ENCODE measurements at places on chromosomes 4 and X.

DNA sequence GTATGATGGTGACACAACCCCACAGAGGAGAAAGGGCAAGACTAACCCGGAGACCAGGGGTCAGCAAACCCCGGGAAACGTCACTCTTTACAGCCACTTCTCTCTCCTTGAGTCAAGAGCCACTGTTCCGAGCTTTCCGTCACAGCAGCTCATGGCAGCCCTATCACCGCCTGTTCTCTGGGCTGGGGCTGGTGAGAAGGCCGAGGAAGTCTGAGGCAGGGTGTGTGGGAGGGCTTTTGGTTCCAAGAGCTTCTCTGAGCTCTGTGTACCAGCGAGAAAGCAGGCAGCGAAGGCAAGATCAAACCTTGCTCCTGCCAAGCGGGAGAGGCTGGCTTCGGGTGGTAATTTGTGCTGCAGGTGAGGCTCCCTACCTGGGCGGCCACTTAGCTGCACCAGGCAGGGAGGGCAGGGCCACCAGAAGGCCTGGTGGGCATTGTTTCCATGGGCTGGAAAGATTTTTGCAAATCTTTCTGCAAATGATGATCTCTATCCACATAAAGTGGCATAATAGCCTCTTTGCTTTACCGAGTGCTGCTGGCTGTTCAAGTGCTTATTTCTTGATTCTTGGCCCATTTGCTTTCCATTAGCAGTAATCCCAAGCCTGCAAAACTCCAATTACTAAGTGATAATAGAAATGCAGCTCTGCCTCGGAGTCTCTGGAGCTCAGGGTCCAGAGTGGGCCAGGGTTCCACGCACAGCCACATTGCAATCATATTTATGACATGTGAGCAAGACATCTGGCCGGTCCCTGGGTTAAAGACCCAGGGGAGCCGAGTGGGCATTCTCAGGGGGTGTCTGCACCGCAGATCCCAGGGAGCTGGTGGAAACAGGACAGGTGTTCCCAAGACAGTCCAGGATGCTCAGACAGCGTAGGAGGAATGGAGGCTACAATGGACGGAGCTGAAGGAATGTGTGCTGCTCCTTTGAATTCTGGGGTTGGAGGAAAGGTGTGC, 41.5 kb downstream of the DCTD start:
- DNase-seq = no peak

DNA sequence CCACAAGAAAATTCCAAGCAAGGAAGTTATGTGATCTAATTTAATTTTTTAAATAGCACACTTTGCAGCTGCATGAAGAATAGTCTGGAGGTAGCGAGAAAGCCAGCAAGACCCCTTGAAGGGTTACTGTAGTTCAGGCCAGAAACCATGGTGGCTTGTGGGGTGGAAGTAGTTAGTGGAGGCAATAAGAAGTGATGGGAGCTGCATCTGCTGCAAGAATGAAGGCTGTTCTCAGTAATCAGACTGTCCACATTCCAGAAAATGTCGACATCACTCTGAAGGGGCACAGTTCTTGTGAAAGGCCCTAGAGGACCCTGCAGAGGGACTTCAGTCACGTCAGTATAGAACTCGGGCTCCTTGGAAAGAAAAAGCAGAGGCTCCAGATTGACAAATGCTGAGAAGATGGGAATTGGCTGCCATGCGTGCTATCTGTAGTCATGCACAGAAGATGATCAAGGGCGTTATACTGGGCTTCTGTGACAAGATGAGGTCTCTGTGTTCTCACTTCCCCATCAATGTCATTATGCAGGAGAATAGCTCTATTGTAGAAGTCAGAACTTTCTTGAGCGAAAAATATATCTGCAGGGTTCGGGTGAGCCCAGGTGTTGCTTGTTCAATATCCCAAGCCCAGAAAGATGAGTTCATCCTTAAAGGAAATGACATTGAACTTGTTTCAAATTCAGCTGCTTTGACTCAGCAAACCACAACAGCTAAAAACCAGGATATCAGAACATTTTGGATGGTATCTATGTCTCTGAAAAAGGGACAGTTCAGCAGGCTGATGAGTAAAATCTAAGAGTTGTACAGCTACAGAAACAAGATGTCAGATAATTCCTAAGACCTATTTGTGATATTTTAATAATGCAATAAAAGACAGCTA, 254.2 kb downstream of the CBR4 start:
- DNase-seq = no peak

DNA sequence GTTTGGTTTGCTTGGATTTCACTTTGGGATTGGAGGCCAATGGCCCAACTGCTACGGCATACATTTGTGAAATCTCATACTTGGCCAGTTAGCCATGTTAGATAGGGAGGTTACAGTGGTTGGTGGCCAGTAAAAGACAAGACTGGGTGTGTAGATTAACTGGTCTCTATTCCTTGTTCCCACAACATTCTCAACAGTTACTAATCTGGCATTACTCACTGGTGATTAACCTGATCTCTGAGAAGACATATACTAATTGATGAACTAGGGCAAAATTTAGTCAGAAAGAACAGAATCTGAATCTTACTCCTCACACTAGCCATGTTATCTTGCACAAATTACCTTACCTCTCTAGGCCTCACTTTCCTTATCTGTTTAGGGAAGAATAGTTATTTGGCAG, 33.4 kb downstream of the GATB start:
- no peak for DNase-seq

GRCh38 chr4:148787831-148788477, 345.7 kb upstream of the NR3C2 start:
- DNase-seq = no peak

DNA sequence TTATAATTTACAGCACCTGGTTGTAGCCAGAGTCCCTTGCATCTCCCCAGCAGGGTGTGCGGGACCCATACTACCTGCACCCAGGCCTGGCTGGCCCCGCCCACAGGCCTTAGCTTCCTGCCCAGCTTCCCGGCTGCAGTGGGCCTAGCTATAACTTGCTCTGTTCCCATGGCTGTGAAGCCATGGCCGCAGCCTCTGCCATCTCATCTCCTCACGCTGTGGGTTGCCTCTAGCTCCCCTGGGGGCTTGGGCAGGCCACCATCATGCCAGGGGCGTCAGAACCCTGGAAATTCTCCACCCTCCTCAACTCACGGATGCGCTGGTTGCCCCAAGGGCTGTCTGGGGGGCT, 26.1 kb upstream of the SORBS2 start:
- DNase-seq = no peak

DNA sequence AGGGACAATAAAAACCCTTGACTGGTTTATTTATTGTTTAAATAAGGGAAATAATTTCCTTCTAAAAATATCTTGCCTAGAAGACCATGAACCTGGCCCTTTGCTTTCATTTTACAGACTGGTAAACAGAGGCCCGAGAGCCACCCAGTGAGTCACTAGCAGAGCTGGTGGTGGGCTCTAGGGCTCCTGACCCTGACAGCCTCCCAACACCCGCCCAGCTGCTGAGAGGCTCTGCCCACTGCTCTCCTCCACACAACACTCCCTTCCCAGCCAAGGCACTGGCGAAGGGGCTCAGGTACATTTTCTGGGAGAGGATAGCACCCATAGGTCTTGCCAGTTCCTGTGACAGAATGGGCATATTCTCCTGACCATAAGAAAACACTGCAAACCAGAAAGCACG, 18.1 kb upstream of the PPEF2 start:
- DNase-seq = no peak

- DNase-seq = no peak
Measured at GRCh38 chrX:13180807-13181206, 136.4 kb upstream of the FAM9C start.

DNA sequence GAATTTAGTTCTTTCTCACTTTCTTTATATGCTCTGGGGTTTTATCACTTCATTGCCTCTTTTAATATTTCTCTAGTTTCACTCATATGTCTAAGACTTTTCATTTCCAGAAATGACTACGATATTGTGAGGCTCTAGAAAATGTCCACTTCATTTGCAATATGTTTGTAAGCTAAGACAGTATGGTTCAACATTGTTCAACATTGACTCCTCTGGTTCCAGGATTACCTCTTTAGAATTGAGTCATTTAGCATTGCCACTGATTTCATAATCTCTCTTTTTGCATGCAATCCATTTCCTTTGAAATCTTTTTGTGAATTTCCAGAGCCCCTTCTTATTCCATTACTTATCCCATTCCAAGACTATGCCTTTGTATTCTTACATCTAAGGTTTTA, 32.3 kb downstream of the BBS12 start:
- no peak for DNase-seq

- DNase-seq = no peak
Measured at GRCh38 chr4:118973295-118973694, 84.6 kb downstream of the SYNPO2 start.

GRCh38 chr4:74930162-74930561, 2.8 kb upstream of the PARM1 start:
- DNase-seq = no peak

DNA sequence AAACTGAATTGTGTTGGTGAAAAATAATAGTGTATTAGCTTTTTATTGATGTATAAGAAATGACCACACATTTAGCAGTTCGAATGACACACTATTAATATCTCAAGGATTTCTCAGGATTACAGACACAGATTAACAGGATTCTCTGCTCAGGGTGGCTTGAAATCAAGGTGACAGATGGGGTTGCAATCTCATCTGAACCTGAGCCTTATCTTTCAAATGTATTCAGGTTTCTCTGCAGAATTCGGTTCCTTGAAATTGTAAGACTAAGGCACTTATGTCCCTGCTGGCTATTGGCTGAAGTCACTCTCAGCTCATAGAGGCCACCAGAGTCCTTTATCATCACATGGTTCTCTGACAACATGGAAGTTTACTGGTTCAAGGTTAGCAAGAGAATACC, 1780.1 kb downstream of the ARAP2 start:
- no peak for DNase-seq

- no peak for DNase-seq
Measured at GRCh38 chrX:120244395-120244734, 6.2 kb upstream of the ZBTB33 start.

GRCh38 chrX:119218198-119218597, 17.9 kb upstream of the PGRMC1 start:
- no peak for DNase-seq

- DNase-seq = no peak
Measured at GRCh38 chr4:47930971-47931804, 16.8 kb upstream of the NFXL1 start.

GRCh38 chr4:40990899-40991265, 223.5 kb downstream of the APBB2 start:
- DNase-seq = no peak

DNA sequence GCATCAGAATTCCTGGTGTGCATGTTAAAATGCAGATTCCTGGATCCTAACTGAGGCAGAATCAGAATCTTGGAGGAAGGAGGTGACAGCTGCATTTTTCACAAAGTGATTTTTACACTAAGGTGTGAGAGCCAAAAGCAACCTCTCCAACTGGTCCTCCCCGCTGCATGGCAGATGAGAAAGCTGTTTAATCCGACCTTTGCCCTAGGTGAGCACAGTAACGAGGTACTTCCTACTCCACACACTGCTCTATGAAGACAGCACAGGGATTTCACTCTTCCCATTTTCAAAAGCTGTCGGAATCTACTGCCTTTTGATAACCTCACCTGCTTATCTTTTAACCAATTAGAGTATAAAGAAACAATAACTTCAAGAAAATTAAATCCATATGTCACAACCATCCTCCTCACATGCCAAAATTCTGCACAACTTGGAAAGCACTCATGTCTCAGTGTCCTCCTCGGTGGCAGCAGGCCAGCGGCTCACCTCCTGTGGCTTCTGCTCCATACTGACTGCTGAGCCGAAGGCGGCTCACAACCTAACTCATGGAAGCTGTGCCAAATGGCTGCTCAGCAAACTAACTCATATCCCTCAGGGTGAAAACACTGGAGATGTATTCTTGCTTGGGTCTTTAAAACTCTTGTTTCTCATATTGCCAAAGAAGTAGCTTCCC, 3.6 kb downstream of the CASP6 start:
- DNase-seq = no peak

DNA sequence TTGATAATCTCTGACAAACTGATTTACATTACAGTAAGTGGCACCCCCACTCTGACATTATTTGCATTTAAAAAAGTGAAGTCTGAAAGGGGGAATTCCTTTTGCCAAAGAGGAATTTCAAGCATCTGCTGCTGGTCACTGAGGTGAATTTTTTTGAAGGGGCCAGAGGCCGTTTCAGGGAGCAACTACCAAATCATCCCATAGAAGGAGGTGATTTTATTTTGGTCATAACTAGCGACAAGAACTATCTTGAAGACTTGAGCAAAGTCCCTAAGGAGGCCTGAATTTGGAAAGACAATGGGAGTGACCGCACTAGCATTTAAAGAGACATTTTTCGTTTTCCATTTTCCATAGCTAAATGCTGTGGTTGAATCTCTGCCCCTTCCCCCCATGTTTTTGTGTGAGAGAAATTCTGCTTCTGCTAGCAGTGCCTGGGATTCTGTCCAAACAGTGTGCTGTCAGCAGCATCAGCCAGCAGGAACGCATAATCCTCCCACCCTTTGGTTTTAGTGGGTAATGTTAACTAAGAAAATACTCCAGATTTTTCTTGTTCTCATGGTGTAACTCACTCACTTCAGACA, 110.1 kb upstream of the MED14 start:
- DNase-seq = no peak

DNA sequence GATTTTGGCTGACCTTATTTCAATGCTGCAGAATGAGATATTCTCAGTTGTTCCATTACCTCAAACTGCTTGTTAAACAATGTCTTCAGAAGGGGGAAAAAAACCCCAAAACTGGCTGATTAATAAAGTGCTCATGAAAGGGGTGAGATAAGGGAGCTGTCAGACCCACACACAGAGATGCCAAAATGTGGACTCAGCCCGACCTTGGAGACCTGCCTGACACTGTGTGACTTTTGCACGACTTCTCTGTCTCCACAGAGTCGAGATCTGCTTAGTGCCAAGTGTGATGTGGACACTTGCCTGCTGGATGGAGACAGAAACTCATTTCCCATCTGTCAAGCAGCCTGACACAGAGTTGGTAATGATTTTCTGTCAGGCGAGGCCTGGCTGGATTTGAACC, 31.5 kb downstream of the REELD1 start:
- no peak for DNase-seq

- no peak for DNase-seq
Measured at GRCh38 chr4:186984105-186984644, 260.5 kb upstream of the FAT1 start.

DNA sequence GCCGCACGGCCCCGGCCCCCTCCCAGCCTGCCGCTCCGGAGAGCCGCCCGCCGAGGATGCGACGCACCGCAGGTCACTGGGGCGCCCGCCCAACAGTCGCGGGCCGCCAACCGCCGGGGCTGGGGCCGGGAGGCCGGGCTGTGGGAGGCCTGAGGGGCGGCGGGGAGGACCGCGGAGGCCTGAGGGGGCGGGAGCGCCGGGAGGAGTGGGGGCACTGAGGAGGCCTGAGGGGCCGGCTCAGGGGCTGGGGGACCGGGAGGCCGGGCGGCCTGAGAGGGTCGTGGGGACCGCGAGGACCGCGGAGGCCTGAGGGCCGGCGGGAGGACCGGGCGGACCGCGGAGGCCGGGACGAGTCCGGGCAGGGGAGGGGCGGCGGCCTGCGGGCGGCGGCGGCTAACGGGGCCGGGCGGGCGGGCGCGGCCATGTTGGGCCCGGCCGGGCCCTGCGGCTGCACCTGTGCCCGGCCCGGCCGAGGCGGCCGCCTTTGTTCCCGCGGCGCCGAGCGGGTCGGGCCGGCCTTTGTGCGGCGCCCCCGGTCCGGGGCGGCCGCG, 353 bp downstream of the NSD2 start:
- no peak for DNase-seq

GRCh38 chrX:110210417-110211139, 107.3 kb downstream of the AMMECR1 start:
- no peak for DNase-seq

Measured in stimulated activated CD4-positive, alpha-beta T cell treated with anti-CD3 and anti-CD28 coated beads, TNF-alpha, amount 100 ng/mL, for 1 hour (primary cell).